ENCODE measurements at places on chromosomes 7 and 10.

DNA sequence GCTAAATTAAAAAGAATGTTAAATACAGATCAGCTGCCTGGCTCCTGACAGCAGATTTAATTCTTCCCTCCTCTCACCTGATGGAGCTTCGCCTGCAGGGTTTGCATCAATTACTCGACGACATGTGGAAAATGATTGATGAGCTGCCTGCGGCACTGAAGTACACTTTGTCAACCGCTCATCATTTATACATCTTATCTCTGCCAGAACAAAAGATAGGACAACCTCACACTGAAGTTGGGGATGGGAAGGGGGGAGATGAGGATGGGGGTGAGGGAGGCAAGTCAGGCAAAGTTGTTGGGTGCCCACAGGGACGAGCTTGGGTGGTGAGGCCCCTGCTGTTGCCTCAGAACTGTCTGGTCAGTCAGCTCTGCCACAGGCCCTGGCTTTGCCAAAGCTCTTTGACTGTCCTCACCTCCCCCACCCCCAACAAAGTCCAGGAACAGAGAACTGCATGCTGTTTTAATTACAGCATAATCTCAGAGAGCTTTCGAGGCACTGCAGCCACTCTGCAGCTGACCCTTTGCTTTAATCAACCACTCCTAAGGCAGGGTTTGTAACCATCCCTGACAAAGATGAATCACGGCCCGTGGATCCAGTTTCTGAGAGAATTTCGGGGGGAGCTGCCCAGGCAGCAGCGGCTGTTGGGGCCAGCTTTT is 702.3 kb downstream of the LRMDA start:
- no peak for DNase-seq

DNA sequence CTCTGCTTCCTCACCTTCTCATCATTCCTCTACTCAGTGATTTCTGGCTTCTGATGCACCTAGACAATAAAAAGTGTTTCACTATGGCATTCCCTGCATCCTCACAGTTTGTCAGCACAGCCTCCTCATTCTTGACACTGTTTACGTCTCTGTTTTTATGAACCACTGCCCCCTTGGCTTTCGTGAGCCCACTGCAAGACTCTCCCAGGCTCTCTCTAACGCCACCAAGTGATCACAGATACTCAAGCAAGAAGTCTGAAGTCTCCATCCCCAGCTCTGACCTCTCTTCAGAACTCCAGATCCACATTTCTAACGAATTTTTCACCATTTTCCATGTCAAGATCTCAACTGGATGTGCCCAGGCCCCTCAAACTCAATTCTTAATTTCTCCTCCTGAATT is 8.9 kb downstream of the SLC16A9 start:
- no peak for DNase-seq

DNA sequence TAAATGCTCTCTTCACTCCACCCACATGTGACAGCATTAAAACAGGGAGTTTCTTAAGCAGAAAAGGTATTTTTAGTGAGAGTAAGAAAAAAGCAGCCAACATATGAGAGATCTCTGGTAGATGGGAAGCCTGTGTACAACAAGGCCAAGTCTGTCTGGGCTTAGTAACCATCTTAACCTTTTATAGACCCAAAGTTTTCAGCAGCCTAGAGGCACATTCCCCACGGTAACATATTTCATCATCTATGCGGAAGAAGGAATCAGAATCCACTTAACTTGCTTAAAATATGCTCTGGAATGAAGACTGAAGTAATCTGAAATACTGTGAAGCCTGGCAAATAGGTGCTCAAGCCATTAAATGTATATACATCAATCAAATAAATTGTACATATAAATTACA is 127.8 kb downstream of the RAPGEF5 start:
- no peak for DNase-seq

- DNase-seq: no peak
These were observed 632.5 kb downstream of the AUTS2 start for GRCh38 chr7:70230761-70231160.

DNA sequence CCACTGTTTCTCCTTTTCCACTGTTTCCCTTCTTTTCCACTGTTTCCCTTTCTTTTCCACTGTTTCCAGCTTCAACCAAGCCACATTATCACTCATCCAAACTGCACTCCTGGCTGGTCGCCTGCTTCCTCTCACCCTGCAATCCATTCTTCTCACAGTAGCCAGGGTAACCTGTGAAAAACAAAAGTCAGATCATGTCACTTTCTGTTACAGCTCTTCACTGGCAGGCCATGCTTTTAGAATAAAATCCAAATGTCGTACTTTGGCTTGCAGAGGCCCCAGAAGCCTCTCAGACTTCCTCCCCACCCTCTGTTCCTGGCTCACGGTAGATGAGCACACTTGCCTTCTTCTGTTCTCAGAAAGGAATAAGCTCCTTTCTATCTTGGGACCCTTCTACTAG is 33.9 kb downstream of the STARD3NL start:
- no peak for DNase-seq

DNA sequence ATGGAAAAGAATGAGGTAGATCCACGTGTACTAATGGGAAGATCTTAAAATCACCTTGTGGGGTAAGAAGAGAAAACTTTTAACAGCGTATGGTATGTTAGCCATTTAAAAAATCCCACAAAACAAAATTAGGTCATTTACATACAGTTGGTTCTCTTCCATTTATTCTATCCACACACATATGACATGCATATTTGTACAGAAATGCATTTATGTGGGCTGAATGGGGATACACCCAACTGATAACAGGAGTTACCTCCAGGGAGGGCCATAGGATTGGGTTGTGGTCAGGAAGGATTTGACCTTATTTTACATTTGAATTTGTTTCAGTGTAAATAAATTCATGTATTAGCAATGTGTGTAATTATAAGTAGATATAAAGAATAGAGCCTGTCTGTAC is 71.5 kb downstream of the MCMBP start:
- no peak for DNase-seq

- DNase-seq: no peak
These were observed 846.7 kb upstream of the COBL start for GRCh38 chr7:52163311-52163710.

DNA sequence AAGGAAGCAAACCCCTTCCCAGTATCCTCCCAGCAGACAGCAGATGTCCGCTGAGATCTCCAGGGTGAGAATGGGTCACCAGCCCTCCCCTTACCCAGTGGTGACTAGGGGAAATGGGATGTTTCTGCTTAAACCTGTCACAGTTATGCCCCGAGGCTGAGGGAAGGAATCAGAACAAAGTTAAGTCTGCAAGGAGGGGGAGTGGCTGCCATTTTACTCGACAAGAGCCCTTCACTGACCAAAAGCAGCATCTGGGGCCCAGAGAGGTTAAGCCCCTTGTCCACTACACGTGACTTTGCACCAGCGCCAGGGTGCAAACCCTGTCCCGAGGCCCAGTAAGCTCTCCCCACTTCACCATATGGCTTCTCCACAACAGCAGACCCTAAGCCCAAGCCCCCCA is 4.6 kb upstream of the NANOS1 start:
- no peak for DNase-seq

GRCh38 chr10:62386356-62387320 is 12.5 kb downstream of the ZNF365 start:
- DNase-seq: no peak

GRCh38 chr10:58714409-58714808 is 201.7 kb downstream of the BICC1 start:
- DNase-seq: no peak

DNA sequence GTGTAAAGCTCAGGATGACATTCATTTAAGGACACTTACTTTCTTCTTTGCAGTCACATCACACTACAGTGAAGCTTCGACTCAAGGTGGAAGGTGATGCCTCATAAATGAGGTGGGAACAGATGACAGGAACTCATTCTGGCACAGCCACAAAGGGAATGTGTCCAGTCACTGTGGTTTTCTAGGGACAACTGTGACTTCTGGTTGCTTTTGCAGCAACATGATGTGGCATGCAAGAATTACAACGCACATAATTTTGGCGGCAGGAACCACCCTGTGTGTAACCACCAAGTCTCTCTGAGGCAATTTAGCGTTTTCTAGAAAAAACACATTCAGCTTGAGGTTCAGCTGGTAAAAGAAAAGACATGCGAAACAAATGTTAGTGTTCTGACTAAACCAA is 32.0 kb upstream of the FERD3L start:
- DNase-seq: peak; percentile 26

DNA sequence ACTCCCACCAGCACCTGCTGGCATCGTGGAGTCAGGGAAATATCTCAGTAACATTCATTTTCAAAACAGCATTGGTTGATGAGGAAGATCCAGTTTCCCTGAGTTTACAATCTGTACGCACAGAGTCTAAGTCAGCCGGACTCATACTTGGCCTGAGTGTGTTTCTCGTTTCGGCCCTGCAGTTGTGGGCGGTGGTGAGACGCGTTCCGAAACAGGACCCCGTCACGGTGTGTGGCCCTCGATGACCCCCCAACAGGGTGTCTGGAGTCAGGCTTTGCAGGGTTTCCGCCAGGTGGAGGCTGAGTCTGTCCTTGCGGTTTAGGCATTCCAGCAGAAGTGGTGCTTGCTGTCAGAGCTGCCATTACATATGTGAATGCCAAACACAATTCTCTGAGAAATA is 317.5 kb downstream of the DNAJB6 start:
- no peak for DNase-seq

- DNase-seq: peak; percentile 44
These were observed 14.4 kb upstream of the PANK1 start for GRCh38 chr10:89659143-89660131.

GRCh38 chr7:43456200-43456599 is 126.7 kb upstream of the STK17A start:
- DNase-seq: no peak

DNA sequence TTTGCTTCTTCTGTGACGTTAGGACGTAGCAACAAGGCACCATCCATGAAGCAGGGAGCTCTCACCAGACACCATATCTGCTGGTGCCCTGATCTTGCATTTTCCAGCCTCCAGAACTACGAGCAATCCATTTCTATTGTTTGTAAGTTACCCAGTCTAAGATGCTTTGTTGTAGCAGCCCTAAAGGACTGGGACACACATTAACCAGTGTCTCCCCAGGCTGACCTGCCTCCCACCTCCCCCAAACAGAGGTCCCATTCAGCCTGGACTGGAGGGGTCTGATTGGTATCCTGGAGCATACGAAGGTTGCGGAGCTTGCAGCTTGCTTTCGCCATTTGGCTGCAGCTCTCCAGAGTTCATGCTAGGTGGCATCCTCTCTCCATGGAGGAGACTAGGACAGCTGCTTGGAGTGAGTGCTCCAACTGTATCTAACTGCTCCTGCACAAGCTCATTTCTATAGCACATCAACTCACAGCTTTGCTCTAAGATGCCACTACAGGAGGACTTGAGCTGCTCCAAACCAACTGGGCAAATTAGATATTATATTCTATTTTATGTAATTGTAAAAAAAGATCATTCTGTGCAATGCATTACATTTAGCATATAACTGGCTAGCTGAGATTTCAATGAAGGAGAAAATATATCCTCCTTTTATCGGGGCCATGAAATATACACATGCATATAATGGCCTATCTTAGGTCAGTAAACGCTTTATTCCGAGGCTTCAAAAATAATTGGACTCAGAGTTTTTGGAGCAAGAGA is 8.0 kb upstream of the GRK5 start:
- DNase-seq: peak; percentile 72

DNA sequence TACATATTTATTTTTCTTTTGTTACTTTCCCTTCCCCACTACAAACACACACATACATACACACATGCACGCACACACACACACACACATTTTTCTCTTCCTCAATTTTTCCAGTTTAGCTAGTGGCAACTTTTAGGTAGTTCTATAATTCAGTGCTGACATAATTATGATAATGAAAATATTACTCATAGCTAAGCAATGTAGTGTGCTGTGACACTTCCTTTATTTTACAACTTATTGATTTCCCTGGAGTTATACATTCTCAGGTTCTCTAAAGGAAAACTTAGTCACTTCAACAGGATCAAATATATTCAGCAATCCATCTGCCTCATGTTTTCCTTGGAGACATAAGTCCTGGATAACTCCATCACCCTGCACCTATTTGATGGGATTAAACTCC is 151.6 kb downstream of the CACNA2D1 start:
- DNase-seq: no peak

GRCh38 chr10:103564776-103565520 is 71.4 kb downstream of the NEURL1 start:
- no peak for DNase-seq

DNA sequence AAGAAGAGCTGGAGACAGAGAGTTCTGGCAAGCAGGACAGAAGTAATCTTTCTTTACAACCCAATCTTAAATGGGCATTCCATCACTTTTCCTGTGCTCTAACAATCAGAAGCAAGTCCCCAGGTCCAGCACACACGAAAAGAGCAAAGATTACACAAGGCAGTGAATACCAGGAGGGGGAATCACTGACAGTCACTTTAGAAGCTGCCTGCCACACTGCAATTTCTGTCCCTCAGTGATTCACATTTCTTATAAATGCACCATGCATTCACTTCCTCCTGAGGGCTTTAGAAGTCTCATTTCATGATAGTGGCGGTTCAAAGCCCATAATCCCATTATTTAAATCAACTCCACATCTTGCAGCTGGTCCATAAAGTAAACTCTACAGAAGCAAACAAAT is 362.5 kb downstream of the POM121L12 start:
- no peak for DNase-seq

All from HT1080 (cell line).